ENCODE measurements at places on chromosomes 4 and X.

DNA sequence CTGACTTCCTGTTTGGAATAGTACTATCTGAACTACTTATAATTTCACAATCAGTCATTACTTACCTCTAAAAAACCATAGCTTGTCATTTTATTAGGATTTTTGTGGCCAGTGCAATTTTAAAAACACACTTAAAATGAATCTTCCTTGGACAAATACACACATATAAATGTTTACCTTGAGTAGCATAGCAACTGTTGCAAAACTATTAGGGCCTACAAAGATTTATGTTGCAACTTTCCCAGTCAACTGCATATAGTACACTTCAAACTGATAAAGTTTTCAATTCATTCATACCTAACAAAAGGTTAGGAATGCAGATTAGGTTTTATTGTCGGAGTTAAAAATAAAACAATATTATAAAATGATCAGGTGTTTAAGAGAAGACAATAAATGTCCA lies 193.0 kb downstream of the PDGFC start:
- DNase-seq: no peak

DNA sequence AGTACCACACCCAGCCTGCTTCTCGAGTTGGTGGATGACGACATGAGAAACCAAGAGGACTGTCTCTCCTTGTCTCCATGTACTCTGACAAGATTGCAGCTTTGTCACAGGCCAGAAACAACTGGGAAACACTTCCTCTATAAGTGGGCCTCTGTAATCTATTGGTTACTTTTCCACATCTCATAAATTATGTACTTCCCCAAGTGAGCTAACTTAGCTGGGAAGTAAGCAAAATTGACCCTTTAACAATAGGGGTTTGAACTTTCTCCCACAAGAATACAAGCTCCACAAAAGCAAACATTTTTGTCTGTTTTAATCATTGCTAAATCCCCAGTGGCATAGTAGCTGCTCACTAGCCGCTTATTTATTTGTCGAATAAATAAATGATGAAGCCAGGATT lies 14.1 kb upstream of the USO1 start:
- DNase-seq: no peak

DNA sequence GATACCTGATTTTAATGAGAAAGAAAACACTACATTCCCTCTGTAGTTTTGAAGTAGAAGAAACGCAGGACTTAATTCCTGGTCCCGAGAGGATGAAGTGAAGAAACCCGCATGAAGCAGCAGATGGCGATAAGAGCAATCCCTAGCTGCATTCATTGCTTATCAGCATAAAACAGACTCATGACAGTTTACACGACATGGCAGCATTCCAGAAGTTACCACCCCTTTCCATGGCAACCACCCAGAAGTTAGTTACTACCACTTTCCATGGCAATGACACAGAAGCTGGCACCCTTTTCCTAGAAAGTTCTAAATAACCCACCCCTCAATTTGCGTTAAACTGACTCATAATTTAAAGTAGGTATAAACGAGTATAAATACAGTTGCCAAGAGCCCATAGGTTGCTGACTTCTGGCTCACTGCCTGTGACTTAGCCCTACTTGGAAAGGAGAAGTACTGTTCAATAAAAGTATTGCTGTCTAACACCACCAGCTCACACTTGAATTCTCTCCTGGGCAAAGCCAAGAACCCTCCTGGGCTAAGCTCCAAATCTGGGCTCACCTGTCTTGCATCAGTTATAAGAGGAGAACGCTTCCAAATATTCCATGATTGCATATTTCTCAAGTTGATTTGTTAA lies 5.5 kb upstream of the XAGE2 start:
- no peak for DNase-seq

DNA sequence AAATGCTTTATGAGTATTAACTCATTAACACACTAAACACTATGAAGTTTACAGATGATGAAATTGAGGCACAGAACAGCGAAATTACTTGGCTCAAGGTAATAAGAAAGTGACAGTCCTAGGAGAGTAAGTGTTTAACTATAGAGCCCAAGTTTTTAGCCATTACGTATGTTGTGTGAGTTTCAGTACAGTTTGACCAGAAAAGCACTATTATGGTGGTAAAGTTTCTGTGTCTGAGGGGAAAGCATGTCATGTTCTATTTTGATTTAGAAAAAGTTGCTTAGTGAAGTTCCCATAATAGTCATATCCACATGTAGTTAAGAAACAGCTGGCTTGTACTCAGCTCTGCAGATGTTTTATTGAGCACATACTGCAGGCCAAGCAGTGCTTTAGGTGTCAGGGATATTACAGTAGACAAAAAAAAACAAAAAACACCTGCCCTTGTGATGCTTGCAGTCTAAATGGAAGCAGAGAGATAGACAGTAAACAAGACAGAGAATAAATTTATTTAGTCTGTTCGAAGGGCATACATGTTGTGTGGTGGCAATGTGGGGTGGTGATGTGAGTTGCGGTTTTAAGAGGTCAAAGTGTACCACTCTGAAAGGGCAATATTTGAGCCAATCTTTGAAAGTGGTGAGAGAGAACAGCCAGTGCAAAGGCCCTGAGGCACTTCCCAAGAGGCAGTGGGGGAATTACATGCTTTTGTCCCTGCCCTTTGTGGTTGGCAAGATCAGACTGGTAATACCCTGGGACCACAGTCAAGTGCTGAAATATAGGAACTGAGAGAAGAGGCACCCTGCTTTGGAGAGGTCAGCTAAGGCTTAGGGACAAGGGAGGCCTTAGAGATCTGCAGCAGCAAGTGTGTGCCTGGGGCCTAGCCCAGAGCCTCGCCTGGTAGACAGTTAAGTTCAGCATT lies 6.2 kb downstream of the TMEM131L start:
- no peak for DNase-seq

DNA sequence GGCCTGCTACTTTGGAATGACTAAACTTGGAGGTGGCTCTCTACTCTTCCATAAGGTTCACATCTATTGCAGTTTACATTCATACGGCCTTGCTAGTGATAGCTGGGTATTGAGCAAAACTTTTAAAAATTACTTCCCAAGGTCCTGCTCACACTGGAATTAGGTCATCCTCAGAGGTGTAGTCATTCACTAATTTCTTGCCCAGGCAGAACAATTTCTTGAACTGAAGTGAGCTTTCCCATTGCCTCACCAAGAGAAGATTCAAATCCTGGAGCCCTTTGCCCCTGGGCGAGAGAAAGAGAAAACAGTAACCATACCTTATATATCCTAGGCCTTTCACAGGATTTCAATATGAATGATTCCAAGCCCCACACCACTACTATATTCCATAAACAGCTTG lies 109.2 kb downstream of the GUCY2F start:
- no peak for DNase-seq

DNA sequence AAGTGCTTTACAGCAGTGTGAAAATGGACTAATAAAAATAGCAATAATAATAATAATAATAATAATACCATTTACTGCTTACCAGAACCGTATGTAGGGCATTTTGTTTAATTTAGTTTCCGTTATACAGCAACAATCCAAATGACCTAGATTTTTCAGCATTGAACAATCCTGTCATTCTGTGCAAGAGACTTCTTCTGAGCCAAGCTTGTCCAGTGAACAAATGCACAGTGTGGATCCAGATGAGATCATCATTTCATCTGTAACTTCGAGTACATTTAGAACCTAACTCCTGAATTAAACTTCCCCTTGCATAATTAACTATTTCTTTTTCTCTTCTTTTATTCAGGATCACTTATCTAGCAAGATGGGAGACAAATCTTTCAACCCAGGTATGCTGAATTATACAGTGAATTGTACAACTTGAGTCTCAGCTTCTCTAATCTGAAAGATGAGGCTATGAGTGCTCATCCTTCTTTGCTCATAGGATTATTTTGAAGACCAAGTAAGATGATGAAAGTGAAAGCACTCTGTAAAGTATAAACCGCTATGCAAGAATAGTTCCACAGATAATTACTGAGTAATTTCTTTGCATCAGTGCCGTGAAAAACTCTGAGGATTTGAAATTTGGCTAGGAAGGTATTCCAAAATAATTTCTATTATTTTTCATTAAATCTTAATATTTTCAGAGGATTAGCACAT lies 6.6 kb downstream of the CLNK start:
- DNase-seq: no peak

DNA sequence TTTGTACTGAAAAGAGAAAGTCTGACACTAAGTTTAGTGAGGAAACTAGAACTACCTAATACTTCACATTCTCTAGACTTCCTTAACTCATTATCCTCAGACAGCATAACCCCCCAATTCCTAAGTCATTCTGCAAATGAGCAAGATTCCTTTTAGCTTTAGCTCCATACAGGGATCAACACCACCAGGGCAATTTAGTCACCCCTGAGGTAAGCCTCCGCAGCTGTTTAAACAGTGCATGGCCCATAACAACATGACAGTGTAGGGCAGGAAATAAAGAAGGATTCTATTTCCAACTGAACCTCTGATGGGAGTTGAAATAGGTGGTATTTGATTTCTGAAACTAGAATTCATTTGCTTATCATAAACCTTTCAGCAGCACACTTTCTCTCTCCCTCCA lies 112.8 kb upstream of the DKK2 start:
- no peak for DNase-seq

Measured in stimulated activated CD4-positive, alpha-beta T cell treated with anti-CD3 and anti-CD28 coated beads, Interleukin-12 subunit alpha, Interleukin-12 subunit beta, amount 100 ng/mL, for 24 hours (primary cell).